ENCODE measurements at places on chromosomes 3 and 15.

DNA sequence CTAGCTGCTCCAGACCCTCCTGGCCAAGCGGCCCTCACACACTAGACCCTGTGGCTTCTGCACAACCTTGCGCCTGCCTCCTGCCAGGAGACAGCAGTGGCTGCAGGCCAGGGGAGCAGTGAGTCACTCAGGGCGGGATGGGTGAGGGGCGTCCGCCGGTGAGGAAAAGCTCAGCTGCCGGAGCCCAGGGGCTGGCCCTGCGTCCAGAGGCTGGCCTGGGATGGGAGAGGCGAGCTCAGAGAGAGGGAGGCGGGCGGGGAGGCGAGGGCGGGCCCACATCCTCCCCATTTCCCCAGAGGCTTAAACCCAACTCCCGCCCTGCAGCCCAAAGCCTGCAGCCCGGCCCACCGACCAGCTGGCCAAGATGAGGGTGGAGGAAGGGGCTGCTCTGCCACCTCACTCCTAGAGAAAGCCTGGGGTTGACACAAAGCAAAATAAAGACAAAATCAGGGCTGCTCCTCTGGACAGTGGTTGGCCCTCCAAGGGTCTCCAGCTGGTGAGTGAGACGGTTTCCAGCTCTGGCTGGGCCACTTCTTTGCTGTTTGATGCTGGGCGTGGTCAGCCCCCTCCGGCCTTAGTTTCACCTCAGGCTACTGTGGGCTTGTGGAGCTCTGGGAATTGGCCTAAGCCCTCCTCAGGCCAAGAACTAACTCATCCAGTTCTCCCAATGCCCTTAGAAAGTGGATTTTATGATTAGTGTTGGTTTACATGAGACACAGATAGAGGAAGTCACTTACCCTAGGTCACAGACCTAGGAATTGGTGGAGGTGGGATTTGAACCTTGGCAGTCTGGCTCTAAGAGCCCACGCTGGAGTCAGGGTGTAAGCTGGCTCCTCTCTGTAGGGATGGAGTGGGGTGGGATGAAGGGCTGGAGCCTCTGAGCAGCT lies 50.6 kb downstream of the IQSEC1 start:
- H3K36me3 ChIP-seq, result no peaks in the 10 kb centered on the region
- H3K4me3 ChIP-seq, result peak overlapping the region; percentile 53
- H3K27ac ChIP-seq, result peak overlapping the region; percentile 80

DNA sequence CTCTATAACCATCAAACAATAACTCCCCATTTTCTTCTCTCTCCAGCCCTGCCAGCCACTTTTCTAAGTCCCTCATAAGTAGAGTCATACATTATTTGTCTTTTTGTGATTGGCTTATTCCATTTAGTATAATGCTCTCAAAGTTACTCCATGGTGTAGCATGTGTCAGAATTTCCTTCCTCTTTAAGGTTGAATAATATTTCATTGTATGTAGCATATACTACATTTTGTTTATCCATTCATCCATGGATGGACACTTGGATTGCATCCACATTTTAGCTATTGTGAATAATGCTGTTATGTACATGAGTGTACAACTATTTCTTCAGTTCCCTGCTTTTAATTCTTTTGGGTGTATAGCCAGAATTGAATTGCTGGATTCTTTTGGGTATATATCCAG lies 138.4 kb downstream of the ATG7 start:
- no peak overlapping the region for H3K27ac ChIP-seq
- no peaks in the 10 kb centered on the region for H3K36me3 ChIP-seq
- no peak overlapping the region for H3K4me3 ChIP-seq
- H3K4me1 ChIP-seq, result no peaks in the 10 kb centered on the region

GRCh38 chr3:14884665-14885064 lies 62.7 kb upstream of the NR2C2 start:
- no peak for DNase-seq
- H3K4me1 ChIP-seq, result no peaks in the 10 kb centered on the region
- no peaks in the 10 kb centered on the region for H3K27me3 ChIP-seq
- no peak overlapping the region for H3K4me3 ChIP-seq
- H3K27ac ChIP-seq, result no peak overlapping the region
- no peaks in the 10 kb centered on the region for H3K36me3 ChIP-seq

GRCh38 chr3:106421909-106422308 lies 553.1 kb upstream of the CBLB start:
- no peaks in the 10 kb centered on the region for H3K4me1 ChIP-seq
- DNase-seq, result no peak
- H3K27me3 ChIP-seq, result no peaks in the 10 kb centered on the region

GRCh38 chr3:141370065-141370533 lies 1.8 kb downstream of the ZBTB38 start:
- H3K36me3 ChIP-seq, result no peaks in the 10 kb centered on the region
- no peak overlapping the region for H3K4me3 ChIP-seq
- H3K4me1 ChIP-seq, result peaks cover 19% of the 10 kb centered on the region
- no peaks in the 10 kb centered on the region for H3K27me3 ChIP-seq
- DNase-seq, result no peak
- H3K27ac ChIP-seq, result peak overlapping the region; percentile 100

DNA sequence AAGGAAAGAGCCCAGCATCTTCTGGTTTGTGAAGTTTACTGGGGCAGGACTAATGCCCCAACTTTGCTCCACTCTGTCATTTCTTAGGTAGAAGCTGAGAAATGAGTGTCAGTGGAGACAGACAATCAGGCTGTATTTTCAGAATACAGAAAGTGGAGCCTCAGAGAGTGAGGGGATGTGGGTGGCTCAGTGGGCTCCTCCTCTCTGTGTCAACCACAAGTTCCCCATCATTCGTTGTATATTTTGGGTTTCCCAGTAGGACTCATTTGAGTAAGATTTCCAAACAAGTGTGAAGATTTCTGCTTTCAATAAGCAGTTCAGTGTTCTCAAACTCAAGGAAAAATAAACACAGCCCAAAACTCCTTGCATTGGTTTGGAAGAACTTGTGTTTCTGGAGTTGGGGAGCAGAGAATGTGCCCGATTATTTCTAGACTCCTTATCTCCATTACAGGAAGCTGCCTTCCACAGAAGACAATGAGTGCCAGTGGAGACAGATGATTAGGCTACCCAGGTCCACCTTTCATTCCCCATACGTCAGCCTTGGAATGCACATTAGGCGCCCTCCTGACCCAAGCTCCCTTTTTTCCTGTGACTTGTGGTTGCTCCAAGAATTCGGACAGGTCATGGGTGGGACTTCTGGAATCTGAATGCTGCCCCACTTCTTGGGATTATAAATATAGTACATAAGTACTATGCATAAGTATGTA lies 792.1 kb upstream of the LMCD1 start:
- H3K4me3 ChIP-seq, result no peak overlapping the region
- H3K27me3 ChIP-seq, result no peaks in the 10 kb centered on the region
- DNase-seq, result no peak
- no peak overlapping the region for H3K27ac ChIP-seq
- H3K36me3 ChIP-seq, result no peaks in the 10 kb centered on the region

DNA sequence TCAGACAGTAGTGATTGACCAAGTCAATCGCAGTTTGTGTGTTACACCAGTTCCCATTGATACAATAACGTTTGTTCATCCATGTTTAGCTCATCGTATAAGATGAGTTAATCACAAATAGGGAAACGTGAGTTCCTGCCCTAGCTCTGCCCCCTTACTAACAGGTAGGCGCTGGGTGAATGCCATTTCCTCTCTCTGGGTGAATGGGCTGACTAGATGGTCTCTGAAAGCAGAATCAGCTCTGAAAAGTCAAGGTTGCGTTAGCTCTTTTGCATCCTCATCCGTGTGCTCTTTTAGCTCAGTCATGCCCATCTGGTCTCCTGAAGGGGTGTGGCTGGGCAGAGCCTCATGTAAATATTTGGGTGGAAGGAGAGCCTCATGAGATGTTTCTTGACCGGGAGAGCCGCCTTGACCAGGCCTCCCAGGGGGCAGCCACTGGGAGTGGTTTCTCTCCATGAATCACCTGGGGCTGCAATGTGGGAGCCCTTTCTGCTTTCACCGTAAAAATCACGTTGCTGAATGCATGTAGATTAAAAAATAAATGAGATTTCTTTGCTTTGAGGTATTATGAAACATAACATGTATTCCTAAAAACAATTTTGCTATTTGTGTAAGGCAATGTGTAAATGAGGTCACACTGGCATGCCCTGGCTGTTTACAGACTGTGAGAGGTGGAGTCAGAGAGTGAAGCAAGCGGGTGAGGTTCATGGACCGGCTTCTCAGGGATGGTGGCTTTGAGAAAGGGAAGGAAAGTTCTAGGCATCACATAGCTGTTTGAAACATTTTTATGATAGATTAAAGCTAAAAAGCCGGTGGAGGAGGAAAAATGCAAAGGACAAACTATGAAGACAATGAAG lies 108.4 kb upstream of the RASGRP1 start:
- H3K4me1 ChIP-seq, result no peaks in the 10 kb centered on the region
- H3K36me3 ChIP-seq, result no peaks in the 10 kb centered on the region
- DNase-seq, result no peak
- H3K27me3 ChIP-seq, result no peaks in the 10 kb centered on the region
- H3K4me3 ChIP-seq, result no peak overlapping the region
- H3K27ac ChIP-seq, result no peak overlapping the region

- H3K27ac ChIP-seq, result no peak overlapping the region
- no peaks in the 10 kb centered on the region for H3K4me1 ChIP-seq
Observed at GRCh38 chr3:43453981-43454380, 167.6 kb downstream of the SNRK start.

DNA sequence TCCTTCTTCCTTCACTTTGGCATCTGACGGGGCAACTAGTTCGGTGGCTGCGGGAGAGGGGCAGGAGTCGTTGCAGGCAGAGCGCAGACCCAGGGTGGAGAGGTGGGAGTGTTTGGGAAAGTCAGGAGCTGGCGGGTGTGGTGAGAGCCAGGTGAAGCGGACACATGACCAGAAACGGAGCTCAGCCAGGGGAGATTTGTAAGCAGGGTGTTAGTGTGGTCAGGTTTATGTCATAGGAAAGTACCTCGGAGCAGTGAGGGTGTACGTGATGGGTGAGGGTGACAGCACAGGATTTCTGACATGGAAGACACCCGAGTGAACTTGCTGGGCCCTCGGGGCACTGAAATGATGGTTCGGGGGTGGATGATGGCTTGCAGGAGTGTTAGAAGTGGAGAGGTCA lies 247.4 kb upstream of the TPM1 start:
- H3K27ac ChIP-seq, result no peak overlapping the region
- no peak overlapping the region for H3K4me3 ChIP-seq
- no peaks in the 10 kb centered on the region for H3K36me3 ChIP-seq
- no peaks in the 10 kb centered on the region for H3K4me1 ChIP-seq
- H3K27me3 ChIP-seq, result no peaks in the 10 kb centered on the region

GRCh38 chr15:54829821-54830220 lies 366.9 kb downstream of the RSL24D1 start:
- DNase-seq, result no peak
- no peaks in the 10 kb centered on the region for H3K36me3 ChIP-seq
- no peak overlapping the region for H3K4me3 ChIP-seq
- no peak overlapping the region for H3K27ac ChIP-seq
- no peaks in the 10 kb centered on the region for H3K27me3 ChIP-seq

GRCh38 chr3:12265508-12265907 lies 23.4 kb upstream of the PPARG start:
- no peak overlapping the region for H3K27ac ChIP-seq
- H3K4me3 ChIP-seq, result no peak overlapping the region
- no peaks in the 10 kb centered on the region for H3K4me1 ChIP-seq
- no peaks in the 10 kb centered on the region for H3K36me3 ChIP-seq
- H3K27me3 ChIP-seq, result no peaks in the 10 kb centered on the region
- DNase-seq, result no peak

- no peak overlapping the region for H3K27ac ChIP-seq
- H3K4me1 ChIP-seq, result no peaks in the 10 kb centered on the region
Observed at GRCh38 chr3:108062051-108062450, 28.8 kb downstream of the CD47 start.

DNA sequence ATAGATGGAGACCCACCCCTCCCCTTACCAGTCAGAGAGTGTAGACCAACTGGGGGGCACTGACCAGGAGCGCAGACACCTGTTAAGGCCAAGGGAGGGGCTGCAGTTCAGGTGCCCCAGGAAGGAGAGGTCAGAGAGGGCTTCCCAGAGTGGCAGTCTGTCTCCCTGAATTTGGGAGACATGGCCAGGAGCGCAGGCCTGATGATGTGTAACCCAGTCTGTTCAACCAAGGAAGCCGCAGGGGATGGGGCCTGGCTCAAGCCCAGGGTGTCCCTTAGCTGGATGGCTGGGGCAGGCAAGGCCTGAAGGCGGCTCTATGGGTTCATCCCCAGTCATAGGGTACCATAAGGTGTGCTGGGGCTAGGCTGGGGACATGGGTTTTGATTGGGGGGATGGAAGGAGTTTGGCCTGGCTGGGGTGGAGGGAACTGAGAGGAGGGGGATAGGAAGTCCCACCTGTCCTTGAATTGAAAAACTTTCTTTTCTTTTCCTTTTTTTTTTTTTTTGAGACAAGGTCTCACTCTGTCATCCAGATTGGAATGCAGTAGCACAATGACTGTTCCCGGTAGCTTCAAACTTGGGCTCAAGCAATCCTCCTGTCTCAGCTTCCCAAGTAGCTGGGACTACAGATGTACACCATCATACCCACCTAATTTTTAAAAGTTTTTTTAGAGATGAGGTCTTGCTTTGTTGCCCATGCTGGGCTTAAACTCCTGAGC lies 75.7 kb downstream of the SMAD6 start:
- no peak for DNase-seq
- no peaks in the 10 kb centered on the region for H3K4me1 ChIP-seq
- no peaks in the 10 kb centered on the region for H3K36me3 ChIP-seq
- no peaks in the 10 kb centered on the region for H3K27me3 ChIP-seq
- no peak overlapping the region for H3K4me3 ChIP-seq

DNA sequence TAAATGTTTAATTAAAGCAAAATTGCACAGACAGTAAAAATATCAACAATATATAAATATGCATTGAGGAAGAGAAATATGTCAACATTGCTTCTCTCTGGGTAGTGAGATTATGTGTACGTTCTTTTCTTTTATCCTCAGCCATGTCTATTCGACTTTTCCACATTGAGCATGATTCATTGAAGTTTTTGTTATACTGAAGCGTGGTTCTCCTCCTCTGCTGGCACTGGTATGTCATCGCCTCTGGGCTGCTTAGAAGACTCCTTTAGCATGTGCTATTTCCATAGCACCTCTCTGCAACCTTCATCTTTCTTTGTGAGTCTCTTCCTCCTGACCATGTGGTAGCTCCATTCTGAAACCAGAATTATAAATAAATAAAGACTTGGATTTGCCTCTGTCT lies 65.8 kb upstream of the AKAP13 start:
- no peak for DNase-seq
- H3K4me3 ChIP-seq, result no peak overlapping the region
- H3K36me3 ChIP-seq, result no peaks in the 10 kb centered on the region
- H3K27me3 ChIP-seq, result no peaks in the 10 kb centered on the region
- H3K4me1 ChIP-seq, result no peaks in the 10 kb centered on the region
- H3K27ac ChIP-seq, result no peak overlapping the region

DNA sequence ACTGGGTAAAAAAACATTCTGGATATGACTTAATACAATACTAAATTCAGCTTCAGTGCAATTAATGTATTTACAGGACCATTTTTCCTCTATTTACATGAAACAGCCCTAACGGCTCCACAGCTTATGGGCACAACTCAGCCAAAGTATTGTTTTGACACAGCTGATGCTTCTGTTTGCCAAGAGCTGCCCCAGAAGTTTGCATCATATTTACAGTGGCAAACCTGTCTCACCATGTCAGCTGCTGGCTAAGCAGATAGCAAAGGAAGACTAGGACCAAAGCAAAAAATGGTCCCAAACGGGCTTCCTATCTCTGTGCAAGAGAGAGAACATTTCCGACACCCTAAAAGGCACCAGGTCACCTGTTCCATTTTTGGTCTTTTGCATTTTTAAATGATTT lies 94.5 kb downstream of the ADAMTS9 start:
- no peaks in the 10 kb centered on the region for H3K4me1 ChIP-seq
- no peak overlapping the region for H3K4me3 ChIP-seq
- no peaks in the 10 kb centered on the region for H3K27me3 ChIP-seq
- no peak overlapping the region for H3K27ac ChIP-seq

- DNase-seq, result peak; percentile 69
- peak overlapping the region; percentile 99 for H3K27ac ChIP-seq
- H3K4me3 ChIP-seq, result peak overlapping the region; percentile 79
Observed at GRCh38 chr3:143973259-143974021, 1.8 kb downstream of the DIPK2A start.
